ENCODE measurements at places on chromosomes 13 and 19.

- DNase-seq, result peak; percentile 24
These were observed 25.1 kb downstream of the SIPA1L3 start for GRCh38 chr19:37931881-37932655.

DNA sequence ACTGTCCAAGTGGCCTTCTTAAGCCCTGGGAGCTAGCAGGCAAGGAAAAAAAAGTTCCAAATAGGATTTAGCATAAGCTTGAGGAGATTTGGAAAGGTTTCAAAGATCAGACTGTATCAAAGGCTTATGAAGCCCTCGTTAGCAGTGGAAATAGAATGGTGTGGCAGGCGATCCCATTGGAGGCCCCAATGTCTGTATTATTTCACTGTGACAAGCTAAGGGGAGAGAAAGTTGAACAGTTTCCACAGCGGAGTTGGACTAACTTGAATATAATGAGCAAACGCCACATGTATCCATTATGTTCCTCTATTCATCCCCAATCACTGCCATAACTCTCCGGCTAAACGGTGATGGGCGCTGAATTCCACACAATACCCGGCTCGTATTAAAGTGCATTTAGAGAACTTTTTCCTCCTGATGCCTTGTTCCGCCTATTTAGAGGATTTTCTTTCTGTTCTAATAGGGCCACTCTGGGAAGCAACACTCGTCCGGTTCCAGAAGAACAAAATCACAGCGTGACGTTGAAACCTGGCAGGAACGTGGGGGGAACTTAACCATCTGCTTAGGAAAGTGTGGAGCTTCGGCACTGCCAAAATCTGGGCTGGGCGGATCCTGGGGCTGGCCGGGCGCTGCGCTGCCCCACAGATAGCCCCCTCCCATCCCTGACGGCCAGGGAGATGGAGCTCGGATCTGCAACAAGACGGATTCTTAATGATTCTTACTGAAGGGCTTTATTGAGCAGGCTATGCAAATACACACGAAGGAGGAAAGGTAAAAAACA is 1.0 kb upstream of the PCDH8 start:
- no peak for DNase-seq

- no peak for DNase-seq
These were observed 28.9 kb upstream of the KPNA3 start for GRCh38 chr13:49821216-49822009.

DNA sequence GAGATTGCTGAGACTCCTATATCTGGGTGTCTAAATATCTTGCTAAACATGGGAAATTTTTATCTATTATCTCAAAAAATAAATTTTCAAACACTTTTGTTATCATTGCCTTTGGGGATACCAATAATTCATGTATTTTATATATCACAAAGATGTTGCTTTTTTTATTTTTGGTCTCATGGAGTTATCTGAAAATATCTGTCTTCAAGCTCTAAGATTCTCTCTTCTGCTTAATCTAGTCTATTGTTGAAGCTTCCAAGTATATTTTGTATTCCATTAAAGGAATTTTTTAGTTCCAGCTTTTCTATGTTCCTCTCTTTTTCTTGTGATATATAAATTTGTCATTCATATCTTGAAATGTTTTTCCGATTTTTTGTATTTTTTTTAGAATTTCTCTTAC is 812.0 kb downstream of the DACH1 start:
- DNase-seq, result no peak

DNA sequence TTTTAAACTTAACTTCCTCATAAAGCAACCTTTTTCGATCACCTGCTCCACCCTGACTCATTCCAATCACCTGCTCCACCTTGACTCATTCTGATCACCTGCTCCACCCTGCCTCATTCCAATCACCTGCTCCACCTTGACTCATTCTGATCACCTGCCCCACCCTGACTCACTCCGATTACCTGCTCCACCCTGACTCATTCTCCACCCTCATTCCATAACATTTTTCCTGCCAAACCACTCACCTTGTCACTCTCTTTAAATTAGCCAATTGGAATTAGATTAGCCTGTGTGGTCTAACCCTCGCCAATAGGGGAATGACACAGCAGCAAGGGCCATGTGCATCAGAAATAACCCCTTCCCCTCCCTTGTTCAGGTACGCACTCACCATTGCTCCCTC is 31.9 kb upstream of the ZNF83 start:
- no peak for DNase-seq

GRCh38 chr13:106187501-106188095 is 347.9 kb downstream of the EFNB2 start:
- no peak for DNase-seq

GRCh38 chr13:39599842-39600241 is 3.2 kb downstream of the LHFPL6 start:
- DNase-seq, result no peak

GRCh38 chr13:44331446-44331845 is 42.2 kb upstream of the SERP2 start:
- DNase-seq, result no peak

GRCh38 chr13:28743499-28744083 is 24.8 kb upstream of the SLC46A3 start:
- DNase-seq, result no peak

Measured in CD4-positive, alpha-beta T cell treated with Interferon gamma for 1 hour (primary cell).